NCI-H460 (cell line): ENCODE measurements at places on chromosomes 3 and 15. TPM values are rescaled to one million over a fixed set of nuclear protein-coding genes. Genes with fewer than 3 reads are reported as not detected.

The PSMD6 gene
- 76.7 and 79.8 TPM in 2 replicates for total RNA-seq

The BUB1B gene
- 42.8 and 45.7 TPM in 2 replicates for total RNA-seq

The ZNF80 gene
- total RNA-seq = not detected in 2 replicates

The KY gene
- total RNA-seq = not detected in 2 replicates

The KNG1 gene
- total RNA-seq = not detected in 2 replicates

The MYO5C gene
- 11.0 and 14.9 TPM in 2 replicates for total RNA-seq

The FANCD2OS gene
- not detected in 2 replicates for total RNA-seq

The NMNAT3 gene
- total RNA-seq = 2.1 and 2.4 TPM in 2 replicates
